ENCODE measurements at places on chromosomes 1 and 21.

DNA sequence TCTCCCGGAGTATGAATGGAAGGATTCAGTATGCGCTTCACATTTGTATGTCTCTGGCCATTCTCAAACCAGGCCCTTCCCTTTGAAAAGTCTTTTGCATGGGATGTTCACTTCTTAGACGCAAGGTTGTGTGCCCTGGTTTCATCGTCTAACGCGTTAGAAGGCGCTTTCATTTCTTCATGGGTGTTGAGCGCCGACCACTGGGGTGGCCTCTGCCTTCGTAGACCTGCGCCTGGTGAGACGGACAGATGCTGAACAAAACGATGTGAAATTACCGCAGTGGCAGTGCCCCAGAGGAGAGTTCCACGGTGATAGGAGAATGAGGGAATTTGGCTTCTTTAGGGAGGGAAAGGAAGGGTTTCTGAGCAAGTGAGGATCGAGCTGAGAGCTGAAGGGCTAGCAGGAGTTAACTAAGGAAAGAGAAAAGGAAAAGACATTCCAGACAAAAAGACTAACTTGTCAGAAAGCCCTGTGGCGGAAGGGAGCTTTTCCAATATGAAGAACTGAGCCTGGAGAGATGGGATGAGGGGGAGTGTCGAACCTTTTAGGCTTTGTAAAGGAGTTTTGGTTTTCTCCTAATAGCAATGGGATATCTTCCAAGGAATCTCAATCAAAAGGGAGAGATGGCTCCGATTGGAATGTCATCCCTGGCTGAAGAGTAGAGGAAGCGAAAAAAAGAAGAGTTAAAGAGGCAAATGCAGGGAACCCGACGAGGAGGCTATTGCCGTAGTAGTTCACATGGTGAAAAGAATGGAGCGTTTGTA, 951 bp downstream of the GGPS1 start:
- DNase-seq = peak; percentile 53

DNA sequence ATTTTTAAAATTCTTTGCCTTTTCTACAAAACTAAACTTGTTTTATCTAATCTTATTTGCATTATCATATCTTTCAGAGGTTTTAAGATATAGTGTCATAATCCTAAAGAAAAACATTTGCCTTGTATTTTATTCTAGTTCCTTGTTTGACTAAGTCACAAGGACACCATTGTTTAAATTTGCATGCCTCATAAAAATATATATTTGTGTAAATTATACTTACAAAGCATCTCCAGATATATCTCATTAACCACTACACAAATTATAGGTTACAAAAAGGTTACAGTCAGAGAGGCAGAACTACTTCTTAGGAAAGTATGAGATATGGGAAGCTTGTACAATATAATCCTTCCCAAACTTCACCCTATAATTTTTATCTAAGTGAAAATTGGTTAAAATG, 4.2 kb upstream of the RGS13 start:
- no peak for DNase-seq

- DNase-seq = no peak
Observed at GRCh38 chr1:15951341-15952153, 24.4 kb downstream of the ZBTB17 start.

GRCh38 chr1:36842448-36842847, 191.9 kb downstream of the GRIK3 start:
- DNase-seq = no peak

DNA sequence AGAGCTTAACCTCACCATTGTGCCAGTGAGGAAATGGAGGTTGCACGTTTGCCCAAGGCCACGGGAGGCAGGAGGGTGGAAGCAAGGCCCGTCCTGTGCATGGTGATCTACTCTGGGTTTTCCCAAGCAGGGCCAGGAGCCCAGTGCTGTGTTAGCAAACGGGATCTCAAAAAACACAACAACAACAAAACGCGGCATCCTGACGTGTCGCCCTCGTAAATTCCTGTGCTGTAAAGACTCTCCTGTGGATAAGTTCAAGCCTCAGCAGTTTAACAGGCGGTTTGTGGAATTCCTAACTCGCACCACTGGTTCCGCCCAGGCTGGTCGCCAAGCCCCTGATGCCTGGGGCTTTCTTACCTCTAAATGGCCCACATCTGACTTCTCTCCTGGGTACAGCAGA, 39.1 kb downstream of the TFF3 start:
- no peak for DNase-seq

Measured in EH (cell line).